ENCODE measurements at places on chromosomes 5 and 9.

DNA sequence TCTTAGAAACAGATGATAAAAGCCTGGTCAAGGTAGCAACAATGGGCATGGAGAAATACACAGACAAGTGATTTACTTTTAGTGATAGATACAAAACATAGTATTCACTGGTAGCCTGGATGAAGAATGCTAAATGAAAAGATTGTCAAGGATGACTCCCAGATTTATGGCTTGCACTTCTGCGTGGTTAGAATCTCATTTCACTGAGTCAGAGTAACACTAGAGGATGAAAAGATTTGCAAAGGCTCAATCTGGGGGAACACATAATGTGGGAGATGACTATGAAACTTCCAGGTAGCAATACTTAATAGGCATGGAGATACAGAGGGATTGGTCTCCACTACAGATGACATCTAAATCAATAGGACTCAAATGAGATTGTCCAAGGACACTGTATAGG is 38.4 kb downstream of the AGTPBP1 start:
- no peak for DNase-seq

DNA sequence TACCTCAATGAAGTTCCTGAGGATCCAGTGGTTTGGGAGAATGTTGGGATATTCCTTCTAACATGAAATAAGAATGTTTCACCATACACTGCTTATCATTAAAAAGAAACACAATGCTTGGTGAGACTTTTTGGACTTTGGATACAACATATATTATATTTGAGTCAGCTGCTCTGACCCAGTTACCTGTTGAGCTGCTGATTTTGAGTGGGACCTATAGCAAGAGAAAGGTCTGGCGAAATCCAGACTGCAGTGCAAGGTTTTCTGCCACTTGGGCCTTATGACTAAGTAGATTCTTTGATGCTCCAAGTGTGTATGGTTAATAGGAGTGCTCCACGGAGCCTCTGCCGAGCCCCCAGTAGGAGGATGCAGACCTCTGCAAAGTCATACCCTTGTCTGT is 10.0 kb upstream of the RALGPS1 start:
- no peak for DNase-seq

- no peak for DNase-seq
Measured at GRCh38 chr9:129632460-129632859, 6.5 kb downstream of the NTMT1 start.

- DNase-seq = no peak
Measured at GRCh38 chr5:124996023-124996763, 249.8 kb upstream of the ZNF608 start.

DNA sequence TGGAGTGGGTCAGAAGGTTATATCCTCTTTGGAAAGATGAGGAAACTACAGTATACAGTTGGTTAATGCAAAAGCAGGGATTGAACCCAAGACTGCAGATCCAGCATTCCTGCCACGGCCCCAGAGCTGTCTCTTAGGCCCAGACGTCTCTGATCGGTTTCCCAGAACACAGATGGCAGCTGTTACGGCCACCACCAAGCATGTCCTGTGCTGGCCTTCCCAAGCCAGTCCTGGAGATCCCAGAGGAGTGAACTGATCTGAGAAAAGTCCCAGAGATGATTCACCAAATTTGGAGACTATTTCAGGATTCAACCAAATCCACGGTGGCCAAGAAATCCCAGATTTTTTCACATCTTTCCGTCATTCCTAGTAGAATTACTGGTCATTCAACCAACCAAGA is 20.1 kb downstream of the TNIP1 start:
- DNase-seq = no peak

GRCh38 chr9:98129451-98129881 is 10.4 kb upstream of the TRIM14 start:
- no peak for DNase-seq

DNA sequence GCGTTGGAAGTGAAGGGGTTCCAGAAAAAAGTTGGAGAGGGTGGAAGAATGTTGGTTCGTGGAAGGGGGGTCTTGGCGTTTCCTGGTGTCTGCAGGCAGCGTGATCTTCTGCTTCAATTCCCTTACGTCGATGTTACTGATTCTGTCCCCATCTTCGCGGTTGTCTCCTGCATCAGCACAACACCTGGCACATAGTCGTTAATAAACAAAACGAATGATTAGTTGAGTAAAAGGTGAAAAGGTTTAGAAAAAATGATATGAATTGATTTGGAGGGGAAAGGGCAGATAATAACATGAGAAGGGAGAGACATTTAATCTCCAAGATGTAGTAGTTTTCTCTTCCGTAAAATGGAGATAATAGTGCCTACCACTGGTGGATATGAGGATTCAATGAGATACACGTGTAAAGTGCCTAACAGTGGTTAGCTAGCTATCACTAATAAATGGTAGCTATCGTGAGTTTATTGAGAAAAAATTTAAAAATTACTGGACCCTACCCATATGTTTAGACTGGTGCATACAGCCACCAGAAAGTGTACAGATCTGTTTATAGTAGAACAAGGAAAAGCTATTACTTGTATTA is 556 bp downstream of the MTREX start:
- DNase-seq = peak; percentile 21

DNA sequence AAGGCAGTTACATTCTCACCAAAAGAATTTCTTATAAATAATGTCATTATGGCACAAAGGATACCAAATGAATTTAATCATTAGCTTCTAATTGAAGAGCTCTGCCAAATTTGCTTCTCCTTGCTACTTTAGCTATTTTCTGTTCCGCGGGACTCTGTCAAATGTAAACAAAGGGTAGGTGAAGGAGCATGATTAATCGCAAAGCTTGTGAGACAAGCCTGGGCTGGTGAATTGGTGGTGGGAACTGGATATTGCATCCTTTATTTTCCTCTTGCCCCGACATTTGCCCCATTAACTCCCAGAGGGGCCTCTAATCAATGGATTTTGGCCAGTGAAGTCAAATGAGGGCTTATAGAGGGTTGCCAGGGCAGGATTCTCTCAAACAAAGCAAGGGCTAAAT is 234.2 kb upstream of the RFX3 start:
- no peak for DNase-seq

GRCh38 chr5:32598260-32598937 is 13.0 kb downstream of the SUB1 start:
- DNase-seq = no peak

DNA sequence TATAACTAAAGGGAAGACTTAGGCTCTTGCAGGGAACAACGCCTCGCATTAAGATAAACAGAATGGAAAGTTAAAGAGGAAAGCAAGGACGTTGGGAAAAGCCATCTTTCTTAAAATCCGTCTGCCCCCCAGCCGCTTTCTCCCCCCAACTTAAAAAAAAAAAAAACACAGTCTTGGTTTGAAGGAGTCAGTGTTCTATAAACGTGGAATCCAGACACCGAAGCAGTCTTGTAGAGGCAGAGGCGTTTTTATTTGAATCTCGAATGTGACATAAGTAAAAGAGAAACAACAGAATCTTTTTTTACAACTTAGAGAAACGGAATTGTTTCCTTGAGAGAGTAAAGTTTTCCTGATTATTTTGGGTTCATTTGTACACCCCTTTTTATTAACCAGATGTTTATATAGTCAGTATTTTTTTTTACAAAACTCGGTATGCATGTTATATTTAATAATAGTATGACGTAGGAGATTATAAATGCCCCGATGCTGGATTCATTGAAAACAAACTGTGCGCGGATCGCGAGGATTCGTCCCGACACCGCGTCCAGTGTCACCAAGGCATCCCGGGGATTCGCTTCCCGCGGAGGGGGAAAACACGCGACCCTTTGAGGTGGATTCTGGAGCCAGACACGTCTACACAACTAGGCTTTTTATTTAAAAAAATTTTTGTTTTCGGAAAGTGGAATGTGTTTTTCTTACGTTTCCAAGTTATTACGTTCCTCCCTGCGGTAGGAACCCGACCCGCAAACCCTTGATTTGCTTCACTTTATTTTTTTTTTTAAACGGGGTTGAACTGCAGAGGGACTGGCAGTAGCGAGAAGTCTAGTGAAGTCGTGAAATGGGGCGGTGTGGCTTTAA is 6.7 kb downstream of the PTCH1 start:
- peak; percentile 50 for DNase-seq

DNA sequence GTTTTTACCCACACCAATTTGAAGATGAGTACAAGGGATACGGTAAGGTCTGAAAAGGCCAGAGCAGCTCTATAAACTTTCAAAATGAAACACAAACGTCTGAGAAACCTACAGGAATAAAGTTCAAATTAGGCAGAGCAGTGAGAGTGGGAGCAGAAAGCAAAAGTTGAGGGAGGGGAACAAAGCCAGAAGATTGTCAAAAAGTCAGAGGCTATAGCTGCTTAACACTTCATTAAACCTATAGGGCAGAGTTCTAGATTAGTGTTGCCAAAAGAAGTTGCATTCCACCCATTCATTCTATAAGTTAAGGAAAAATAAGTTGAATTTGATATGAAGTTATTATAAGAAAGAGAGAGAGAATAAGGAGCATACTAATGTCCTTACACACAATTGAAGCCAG is 309.6 kb upstream of the CD180 start:
- DNase-seq = no peak

DNA sequence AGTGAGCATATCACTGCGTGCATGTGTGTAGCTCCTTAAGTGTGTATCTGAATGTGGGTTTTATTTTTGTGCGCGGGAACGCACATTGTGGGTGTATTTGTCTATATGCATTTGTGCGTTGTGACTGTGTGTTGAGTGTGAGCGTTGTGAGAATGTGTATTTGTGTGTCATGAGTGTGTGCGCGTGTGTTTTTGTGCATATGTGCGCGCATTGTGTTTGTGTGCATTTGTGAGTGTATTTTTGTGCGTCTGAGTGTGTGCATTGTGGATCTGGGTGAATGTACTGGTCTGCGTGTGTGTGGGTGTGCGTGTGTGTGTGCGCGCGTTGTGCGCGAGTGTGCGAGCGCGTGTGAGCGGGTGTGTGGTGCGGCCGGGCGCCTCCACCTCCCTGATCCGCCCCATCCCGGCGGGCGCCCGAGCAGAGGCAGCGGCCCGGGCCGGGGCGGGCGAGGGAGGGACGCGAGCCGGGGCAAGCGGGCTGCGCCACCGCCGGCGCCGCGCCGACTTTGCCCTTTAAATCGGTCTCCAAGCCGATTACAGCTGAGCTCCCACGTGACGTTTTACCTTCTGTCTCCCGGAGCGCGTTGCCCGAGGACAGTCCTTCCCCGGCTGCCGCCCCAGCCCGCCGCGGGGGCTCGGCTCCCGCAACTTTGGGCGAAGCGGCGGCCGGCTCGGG is at the start of gene RASGRF2:
Gene RASGRF2, plus strand, starts transcription at position 596 of the 675 bp plus-strand sequence. CDS start 376 bp downstream, outside the sequence.
- peak; percentile 65 for DNase-seq

DNA sequence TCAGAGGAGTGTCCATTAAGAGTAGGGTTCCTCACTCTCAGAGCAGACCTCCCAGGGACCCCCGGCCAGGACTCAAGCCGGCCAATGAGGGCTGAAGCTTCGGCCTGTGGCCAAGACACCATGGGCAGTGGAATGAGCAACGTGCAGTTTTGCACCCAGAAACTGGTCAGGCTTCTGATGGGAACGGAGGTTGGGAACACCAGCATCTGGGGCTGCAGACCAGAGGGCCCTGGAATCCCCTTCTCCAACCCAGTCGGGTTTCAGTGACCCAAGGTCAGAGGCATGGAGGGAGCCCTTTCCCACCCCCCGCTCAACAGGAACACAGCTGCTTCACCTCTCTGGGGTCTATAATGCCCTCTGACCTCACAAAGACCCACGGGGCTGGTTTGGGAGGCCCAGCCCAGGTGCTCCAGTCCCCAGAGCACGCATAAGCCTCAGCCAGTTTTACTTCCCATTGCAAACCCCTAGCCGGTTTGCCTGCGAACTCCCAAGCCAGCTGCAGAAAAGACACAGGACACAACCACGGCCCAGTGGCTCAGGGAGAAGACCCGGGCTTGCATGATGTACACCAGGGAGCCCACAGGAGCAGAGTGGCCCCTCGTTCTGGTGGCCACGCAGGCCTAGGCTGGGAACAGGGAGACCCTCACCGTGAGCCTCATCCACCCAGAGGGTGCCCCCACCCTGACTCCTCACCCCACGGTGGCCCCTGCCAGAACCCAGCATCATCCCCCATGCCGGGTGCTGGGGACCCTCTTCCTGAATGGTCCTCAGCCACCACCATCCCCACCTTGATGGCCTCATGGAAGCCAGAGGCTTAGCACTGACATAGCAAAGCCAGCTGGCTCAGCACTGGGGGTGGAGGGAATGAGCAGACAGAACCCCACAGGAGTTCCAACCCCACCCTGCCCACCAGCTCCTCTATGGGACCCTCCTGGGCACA is 30.6 kb downstream of the VAV2 start:
- DNase-seq = no peak

- DNase-seq = no peak
Measured at GRCh38 chr5:169356181-169356580, 55.2 kb upstream of the SLIT3 start.

GRCh38 chr5:17367256-17367840 is 130.7 kb upstream of the TAF11L2 start:
- DNase-seq = no peak

DNA sequence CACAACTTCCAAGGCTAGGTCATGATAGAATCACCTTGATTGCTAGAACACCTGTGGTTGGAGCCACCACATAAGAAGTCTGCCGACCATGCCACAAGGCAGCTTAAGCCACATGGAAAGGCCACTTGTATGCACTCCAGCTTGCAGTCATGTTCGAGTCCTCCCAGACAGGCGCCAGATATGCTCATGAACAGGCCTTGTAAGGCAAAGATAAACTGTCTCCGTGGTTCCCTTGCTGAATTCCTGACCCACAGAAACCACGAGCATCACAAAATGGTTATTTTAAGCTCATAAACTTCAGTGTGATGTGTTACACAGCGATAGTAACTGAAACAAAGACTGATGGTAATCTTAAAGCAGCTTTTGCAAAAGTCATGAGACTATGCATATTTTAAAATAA is 188.4 kb upstream of the DAPK1 start:
- DNase-seq = no peak

DNA sequence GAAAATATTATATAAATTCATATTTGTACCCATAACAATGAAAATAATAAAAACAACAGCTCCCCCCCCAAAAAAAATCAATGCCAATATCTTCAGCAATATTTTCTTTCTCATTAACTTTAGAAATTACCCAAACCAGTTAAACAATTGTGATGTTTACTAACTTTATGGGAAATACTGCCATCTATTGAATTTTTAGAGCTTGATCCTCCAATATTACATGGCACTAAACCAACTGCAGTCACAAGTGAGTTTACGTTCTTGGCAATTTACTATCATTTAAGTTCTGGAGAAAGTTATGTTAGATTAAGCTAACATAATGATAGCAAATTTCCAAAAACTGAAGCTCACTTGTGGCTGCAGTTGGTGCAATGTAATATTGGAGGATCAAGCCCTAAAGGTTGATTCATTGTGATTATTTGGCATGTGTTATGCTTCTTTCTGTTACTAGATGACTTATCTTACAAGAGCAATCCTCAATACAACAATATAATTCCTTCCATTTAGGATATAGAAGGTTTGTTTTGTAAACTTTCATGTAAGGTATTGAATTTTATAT is 379.5 kb downstream of the CDH18 start:
- DNase-seq = no peak

GRCh38 chr9:101586651-101587050 is 8.1 kb downstream of the PPP3R2 start:
- DNase-seq = no peak
